ENCODE measurements at places on chromosomes 13 and 19. TPM values are rescaled to one million over a fixed set of nuclear protein-coding genes. Genes with fewer than 3 reads are reported as not detected.

Gene OR7G2
- total RNA-seq: not detected

Gene CGB5
- total RNA-seq: 0.23 TPM

Gene KCNJ14
- total RNA-seq: 1.1 TPM

Gene FAM83E
- total RNA-seq: 0.15 TPM

Gene C3
- 51.0 TPM for total RNA-seq

Gene SF3A2
- 64.6 TPM for total RNA-seq

Gene PALM
- 15.8 TPM for total RNA-seq

Gene FBN3
- 0.17 TPM for total RNA-seq

Gene DNAAF3
- 5.5 TPM for total RNA-seq

Gene MISP
- 79.4 TPM for total RNA-seq

Gene APLP1
- 88.4 TPM for total RNA-seq

Gene POP4
- total RNA-seq: 193 TPM

Gene ZNF154
- not detected for total RNA-seq

Gene TMEM255B
- total RNA-seq: 0.93 TPM

Gene SOHLH2
- not detected for total RNA-seq

Gene KLK4
- not detected for total RNA-seq

Gene GNA15
- 0.15 TPM for total RNA-seq

Gene C1QTNF9
- total RNA-seq: not detected

Gene CATSPERD
- total RNA-seq: 0.03 TPM

Gene FLT3LG
- total RNA-seq: 1.4 TPM

Gene UCHL3
- 50.2 TPM for total RNA-seq

Gene DNAJB1
- total RNA-seq: 206 TPM

Gene CYP4F3
- total RNA-seq: 4.9 TPM

Gene KCNK6
- 3.4 TPM for total RNA-seq

Gene MBOAT7
- 147 TPM for total RNA-seq

Gene CEACAM19
- total RNA-seq: 8.8 TPM

Gene PSG7
- total RNA-seq: not detected

Gene PTPRH
- total RNA-seq: 3.8 TPM

Gene SIAH3
- total RNA-seq: not detected

Gene DAND5
- not detected for total RNA-seq

Gene PBX4
- total RNA-seq: 1.9 TPM

Gene BST2
- not detected for total RNA-seq

Gene MEF2B
- total RNA-seq: 0.37 TPM

Gene ZNF135
- not detected for total RNA-seq

Gene FGF22
- total RNA-seq: 0.61 TPM

Gene GARIN5A
- 2.4 TPM for total RNA-seq

Gene SRRM5
- total RNA-seq: 0.71 TPM
